Skeletal muscle cell (primary cell): ENCODE measurements at places on chromosomes 11 and 22.
A peak's percentile ranks its signal among the peaks of the same experiment; 100 is the strongest.

DNA sequence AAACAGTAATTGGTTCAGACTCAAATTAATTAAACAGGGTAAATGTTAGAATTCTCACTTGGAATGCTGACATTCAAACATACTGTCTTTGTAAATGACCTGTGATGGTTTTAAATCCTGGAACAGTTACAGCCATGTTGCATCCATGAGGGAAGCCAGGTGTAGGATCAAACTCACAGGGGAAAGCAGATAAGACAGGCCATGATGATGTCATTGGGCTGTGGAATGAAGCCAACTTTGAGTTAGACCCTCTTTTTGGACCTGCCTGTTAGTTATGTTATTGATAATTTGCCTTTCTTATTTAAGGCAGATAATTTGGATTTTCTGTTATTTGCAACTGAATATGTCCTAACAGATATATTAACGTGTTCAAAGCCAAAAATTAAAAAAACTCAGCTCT is 39.3 kb upstream of the ABTB2 start:
- no peak for DNase-seq

DNA sequence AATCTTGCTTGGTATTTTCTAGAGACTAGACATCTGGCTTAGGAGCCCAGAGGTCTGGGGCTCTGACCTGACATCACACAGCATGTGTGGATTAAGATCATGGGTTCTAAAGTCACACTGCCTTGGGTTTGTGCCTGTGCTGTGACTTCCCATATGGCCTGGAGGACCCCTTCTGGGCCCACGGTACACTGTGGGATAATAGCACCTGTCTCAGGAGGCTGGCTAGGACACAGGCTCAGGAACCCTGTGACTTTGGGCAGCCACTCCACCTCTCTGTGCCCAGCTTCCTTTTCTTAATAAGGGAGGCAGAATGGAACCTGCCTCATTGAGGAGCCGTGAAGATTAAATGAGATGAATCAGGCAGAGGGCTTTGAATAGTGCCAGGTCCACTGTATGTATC is 99.2 kb upstream of the B3GAT1 start:
- no peak for DNase-seq

DNA sequence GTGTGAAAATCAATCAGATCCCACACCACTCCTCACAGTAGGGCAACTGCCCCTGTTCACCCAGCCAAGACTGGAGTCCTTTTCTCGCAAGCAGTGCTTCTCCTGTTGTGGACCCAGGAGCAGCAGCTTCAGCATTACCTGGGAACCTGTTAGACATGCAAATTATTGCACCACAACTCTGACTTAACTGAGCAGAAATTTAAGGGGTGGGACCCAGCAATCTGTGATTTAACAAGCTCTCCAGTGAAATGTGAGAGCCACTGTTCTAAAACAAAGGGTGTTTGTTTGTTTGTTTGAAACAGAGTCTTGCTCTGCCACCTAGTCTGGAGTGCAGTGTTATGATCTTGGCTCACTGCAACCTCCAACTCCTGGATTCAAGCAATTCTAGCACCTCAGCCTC is 591.4 kb downstream of the SOX6 start:
- no peak for DNase-seq

GRCh38 chr11:8055091-8055835 is 25.7 kb upstream of the TUB start:
- no peak for DNase-seq

DNA sequence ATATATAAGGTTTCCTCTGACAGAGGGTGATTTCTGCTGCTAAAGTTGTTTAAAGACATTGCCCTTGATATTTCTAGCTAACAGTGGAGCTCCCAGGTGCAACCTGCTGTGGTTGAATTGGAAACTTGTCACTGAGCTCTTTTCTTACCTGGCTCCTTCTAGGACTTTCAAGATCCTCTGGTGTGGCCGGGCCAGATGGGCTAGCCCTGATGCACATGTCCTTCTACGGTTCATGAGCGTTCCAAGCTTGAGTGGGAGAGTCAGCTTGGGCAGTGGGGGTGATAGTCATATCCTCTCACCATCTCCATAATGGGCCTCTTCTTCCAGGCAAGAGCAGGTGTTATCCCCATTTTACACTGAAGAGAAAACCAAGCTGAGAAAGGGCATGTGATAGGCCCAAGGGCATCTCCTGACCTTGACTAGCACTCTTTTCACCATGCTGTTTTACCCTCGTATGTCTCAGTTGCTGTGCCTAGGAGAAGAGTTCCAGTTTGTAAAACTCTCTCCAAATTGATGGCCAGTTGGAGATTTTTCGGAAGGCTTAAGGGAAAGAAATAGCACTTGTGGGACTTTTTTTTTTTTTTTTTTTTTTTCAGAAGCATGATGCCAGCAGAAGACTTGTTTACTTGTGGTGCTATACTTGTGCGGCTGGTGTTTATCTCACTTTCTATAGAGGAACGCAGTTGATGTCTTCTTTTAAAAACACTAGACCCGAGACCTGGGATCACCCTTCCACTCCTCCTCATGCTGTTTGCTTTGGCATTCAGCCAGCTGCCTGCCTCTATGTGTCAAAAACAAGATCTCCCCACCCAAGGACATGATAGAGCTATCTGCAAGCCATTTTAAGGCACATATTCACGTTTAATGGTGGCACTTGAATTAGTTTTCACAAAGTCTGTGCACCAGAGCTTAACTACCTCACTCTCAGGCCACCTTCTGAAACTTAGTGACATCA is 32.6 kb downstream of the TEAD1 start:
- no peak for DNase-seq

- DNase-seq, result no peak
Observed at GRCh38 chr22:49613108-49613507, 214.6 kb downstream of the BRD1 start.

DNA sequence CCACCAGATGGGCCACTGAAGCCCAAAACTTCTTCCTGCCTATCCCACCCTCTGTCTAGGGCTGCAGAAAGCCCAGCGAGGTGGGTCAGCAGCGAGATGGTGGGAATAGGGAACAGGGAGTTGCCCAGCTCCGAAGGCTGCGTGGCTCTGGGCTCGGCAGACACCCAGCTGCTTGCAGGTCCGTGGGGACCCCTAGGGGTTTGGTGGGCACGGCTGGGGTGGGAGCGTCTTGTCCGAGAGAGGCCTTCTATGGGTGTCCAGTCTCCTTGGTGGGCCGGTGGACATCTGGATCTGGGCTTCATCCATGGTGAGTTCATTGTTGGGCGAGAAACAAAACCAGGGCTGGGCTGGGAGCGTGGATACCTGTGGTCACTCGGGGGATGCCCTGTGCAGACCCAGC is 1211.0 kb downstream of the BRD1 start:
- no peak for DNase-seq

DNA sequence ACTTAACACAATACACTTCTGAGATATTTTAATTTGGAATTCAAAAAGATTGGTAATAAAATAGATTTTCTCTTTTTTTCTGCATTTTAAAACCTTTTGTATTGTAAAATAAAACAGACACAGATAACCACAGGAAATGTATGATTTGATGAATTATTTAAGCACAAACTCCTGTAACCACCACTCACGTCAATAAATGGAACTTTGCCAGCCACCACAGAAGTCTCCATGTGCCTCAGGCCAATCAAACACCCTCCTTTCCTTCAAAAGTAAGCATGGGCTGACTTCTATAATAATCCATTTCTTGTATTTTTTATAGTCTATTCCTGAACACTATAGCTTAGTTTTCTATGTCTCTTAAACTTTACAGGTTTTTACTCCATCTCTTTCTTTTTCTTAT is 721.7 kb downstream of the DLG2 start:
- DNase-seq, result no peak

DNA sequence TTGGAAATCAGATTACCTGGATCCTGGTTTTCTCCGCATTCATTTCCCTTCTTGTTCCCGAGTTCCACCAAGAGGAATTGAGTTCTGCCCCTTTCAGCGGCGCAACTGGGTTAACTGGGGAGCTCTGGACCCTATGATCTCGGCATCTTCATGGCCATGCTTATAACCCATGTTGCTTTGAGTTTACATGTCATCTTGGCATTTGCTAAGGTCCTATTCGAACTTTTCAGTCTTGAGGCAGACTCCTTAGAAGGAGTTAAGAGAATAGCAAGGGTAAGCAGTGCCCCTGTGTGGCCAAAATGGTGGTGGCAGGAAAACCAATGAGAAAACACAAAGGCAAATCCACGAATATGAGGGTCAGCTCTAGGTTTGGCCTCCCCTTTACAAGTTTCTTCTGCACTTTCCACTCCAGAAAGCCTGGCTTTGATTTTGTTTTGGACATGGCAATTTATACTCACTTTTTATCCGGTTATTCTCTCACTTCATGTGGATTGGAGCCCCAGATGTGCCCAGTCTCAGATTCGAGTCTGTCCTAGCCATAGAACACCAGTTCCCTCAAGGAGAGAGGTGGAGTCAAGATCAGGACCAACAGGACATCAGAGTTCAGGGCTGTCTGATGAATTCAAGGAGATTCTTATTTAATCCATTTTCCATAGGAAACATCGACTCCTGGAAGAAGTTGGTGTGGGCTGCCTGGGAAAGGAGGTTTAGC is 55.3 kb upstream of the FBXO3 start:
- peak; percentile 32 for DNase-seq

GRCh38 chr11:110085255-110085838 is 7.8 kb upstream of the ZC3H12C start:
- DNase-seq, result no peak

GRCh38 chr11:7974668-7975067 is 9.4 kb upstream of the NLRP10 start:
- no peak for DNase-seq

GRCh38 chr22:42338479-42338878 is 68.0 kb upstream of the TCF20 start:
- no peak for DNase-seq
